ENCODE measurements at places on chromosomes 5 and 9. TPM values are rescaled to one million over a fixed set of nuclear protein-coding genes. Genes with fewer than 3 reads are reported as not detected.

- DNase-seq, result no peak
- H3K4me3 ChIP-seq, result no peak overlapping the region
- no peaks in the 10 kb centered on the region for H3K36me3 ChIP-seq
- no peaks in the 10 kb centered on the region for H3K27me3 ChIP-seq
- H3K27ac ChIP-seq, result no peak overlapping the region
These were observed 357.2 kb downstream of the ARRDC3 start for GRCh38 chr5:91025956-91026355.

DNA sequence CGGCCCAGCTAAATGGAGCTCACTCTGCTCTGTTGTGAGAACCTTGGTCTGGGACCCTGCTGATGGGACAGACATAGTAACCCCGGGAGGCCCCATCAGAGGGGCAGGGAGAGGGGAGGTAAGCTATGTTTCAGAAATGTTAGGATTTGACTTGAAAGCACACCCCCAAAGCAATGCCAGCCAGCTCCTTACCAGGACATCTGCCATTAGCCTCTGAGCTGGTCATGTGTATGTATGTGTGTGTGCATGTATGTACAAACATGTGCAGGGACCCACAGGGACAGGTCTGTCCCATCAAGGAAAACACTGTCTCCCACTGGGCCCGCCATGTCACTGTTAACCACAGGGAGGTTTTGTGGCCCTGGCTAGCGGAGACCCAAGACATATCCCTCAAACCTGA is 14.5 kb downstream of the SLC22A4 start:
- no peak overlapping the region for H3K4me3 ChIP-seq
- H3K4me1 ChIP-seq, result no peaks in the 10 kb centered on the region
- no peaks in the 10 kb centered on the region for H3K27me3 ChIP-seq
- H3K27ac ChIP-seq, result no peak overlapping the region

GRCh38 chr5:5220901-5221631 is 80.9 kb downstream of the ADAMTS16 start:
- no peak overlapping the region for H3K4me3 ChIP-seq
- DNase-seq, result no peak
- no peak overlapping the region for H3K27ac ChIP-seq
- H3K4me1 ChIP-seq, result no peaks in the 10 kb centered on the region

DNA sequence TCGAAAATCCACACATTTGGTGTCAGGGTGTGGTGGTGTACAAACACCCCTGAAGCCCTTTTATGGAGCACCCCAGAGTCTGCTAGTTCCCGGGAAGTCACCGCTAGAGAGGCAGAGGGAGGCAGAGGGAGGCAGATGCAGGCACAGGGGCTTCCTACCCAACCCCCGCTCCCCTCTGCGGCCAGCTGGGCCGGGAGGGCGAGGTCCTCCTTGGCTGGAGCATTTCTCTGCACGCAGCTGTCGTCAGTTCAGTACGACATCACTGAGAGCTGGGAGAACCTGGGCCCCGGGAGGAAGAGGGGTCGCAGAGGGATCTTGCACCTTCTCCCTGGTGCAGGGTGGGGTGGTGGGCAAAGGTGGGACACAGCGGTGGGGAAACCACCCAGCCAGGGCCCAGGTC is 15.8 kb upstream of the UBAC1 start:
- H3K27ac ChIP-seq, result no peak overlapping the region
- no peak overlapping the region for H3K4me3 ChIP-seq
- H3K36me3 ChIP-seq, result no peaks in the 10 kb centered on the region
- no peak for DNase-seq
- peaks cover 13% of the 10 kb centered on the region for H3K4me1 ChIP-seq
- peaks cover 25% of the 10 kb centered on the region for H3K27me3 ChIP-seq

DNA sequence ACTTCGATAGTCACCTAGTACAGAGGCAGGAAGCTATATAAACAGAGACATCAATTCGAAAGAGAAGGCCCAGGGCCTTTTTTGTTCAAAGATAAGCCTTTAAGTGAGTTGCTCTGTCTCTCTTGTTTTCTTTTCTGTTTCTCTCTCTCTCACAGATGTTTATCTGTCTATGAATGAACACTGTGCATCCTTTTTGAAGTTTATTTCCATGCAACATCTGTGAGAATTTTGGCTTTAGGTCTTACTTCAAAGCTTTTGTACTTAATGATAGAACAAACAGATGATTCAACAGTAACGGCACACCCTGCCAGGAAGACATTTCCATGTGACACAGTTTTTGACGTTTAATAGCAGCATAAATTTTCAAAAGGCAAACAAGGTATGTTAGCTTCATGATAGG is 1413.1 kb upstream of the CDH6 start:
- no peak for DNase-seq
- H3K4me3 ChIP-seq, result no peak overlapping the region
- H3K4me1 ChIP-seq, result no peaks in the 10 kb centered on the region
- no peaks in the 10 kb centered on the region for H3K36me3 ChIP-seq
- no peaks in the 10 kb centered on the region for H3K27me3 ChIP-seq
- no peak overlapping the region for H3K27ac ChIP-seq

- no peak overlapping the region for H3K27ac ChIP-seq
- H3K4me3 ChIP-seq, result no peak overlapping the region
- peaks cover 24% of the 10 kb centered on the region for H3K4me1 ChIP-seq
- H3K27me3 ChIP-seq, result no peaks in the 10 kb centered on the region
These were observed 80.2 kb upstream of the MIER3 start for GRCh38 chr5:57032151-57032551.

- H3K27ac ChIP-seq, result no peak overlapping the region
- H3K4me1 ChIP-seq, result peaks cover 30% of the 10 kb centered on the region
- no peak for DNase-seq
- H3K27me3 ChIP-seq, result no peaks in the 10 kb centered on the region
- H3K4me3 ChIP-seq, result no peak overlapping the region
These were observed 102.7 kb downstream of the EHMT1 start for GRCh38 chr9:137721479-137721878.

- no peak for DNase-seq
- no peaks in the 10 kb centered on the region for H3K4me1 ChIP-seq
- no peak overlapping the region for H3K4me3 ChIP-seq
- H3K27me3 ChIP-seq, result peaks cover 7% of the 10 kb centered on the region
These were observed 3.3 kb downstream of the ASTN2 start for GRCh38 chr9:117411547-117411946.

DNA sequence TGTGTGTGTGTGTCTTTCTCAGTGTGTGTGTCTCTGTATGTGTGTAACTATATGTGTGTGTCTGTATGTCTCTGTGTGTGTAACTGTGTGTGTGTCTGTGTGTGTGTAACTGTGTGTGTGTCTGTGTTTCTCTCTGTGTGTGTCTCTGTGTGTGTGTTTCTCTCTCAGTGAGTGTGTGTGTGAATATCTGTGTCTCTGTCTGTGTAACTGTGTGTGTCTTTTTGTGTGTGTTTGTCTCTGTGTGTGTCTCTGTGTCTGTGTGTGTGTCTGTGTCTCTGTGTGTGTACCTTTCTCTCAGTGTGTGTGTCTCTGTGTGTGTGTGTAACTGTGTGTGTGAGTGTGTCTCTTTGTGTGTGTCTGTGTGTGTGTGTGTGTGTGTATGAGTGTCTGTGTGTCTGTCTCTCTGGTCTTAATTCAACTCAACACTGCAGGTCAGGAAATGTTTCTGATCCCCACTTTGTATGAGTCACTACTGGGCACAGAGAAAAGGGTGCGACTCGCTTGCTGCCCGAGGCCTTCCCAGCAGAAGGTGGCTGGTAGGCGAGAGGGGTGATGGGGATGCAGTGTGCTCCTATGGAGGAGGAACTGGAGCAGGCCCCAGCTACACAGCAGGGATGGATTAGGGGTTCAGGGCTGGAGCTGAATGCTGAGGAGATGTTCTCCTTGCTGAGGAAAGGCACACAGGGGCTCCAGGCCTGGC is 52.1 kb downstream of the NSG2 start:
- no peak overlapping the region for H3K4me3 ChIP-seq
- no peaks in the 10 kb centered on the region for H3K36me3 ChIP-seq
- H3K27ac ChIP-seq, result no peak overlapping the region
- no peak for DNase-seq
- H3K4me1 ChIP-seq, result no peaks in the 10 kb centered on the region

DNA sequence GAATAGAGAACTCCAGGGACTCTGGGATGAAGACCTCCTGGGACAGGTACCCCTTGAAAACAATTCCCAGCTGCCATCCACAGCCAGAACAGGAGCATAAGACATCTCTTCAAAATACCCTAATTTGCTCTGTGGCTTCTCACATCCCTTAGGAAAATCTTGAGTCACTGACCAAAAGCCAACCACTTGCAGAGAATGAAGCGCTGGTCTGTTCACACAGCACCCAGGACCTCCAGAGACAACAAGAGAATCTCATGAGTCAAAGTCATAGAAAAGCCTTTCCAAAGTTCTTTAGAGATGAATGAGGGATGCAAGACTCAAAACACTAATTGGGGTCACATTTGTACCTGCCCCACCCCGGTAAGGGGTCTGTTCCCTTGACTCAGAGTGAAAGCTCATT is 210.6 kb downstream of the SEMA5A start:
- H3K4me3 ChIP-seq, result no peak overlapping the region
- H3K27ac ChIP-seq, result no peak overlapping the region
- no peak for DNase-seq
- H3K36me3 ChIP-seq, result no peaks in the 10 kb centered on the region

GRCh38 chr5:170757182-170757601 is 26.3 kb upstream of the GABRP start:
- H3K4me1 ChIP-seq, result no peaks in the 10 kb centered on the region
- H3K4me3 ChIP-seq, result no peak overlapping the region
- no peak overlapping the region for H3K27ac ChIP-seq

- no peak for DNase-seq
- H3K36me3 ChIP-seq, result no peaks in the 10 kb centered on the region
- H3K4me1 ChIP-seq, result no peaks in the 10 kb centered on the region
- H3K4me3 ChIP-seq, result no peak overlapping the region
- H3K27ac ChIP-seq, result no peak overlapping the region
These were observed 94.9 kb downstream of the PCDH1 start for GRCh38 chr5:141783005-141783946.

- no peak overlapping the region for H3K4me3 ChIP-seq
- H3K4me1 ChIP-seq, result no peaks in the 10 kb centered on the region
- no peak for DNase-seq
- no peaks in the 10 kb centered on the region for H3K27me3 ChIP-seq
- H3K36me3 ChIP-seq, result no peaks in the 10 kb centered on the region
- H3K27ac ChIP-seq, result no peak overlapping the region
These were observed 152.4 kb upstream of the RAPGEF1 start for GRCh38 chr9:131892162-131892707.

GRCh38 chr5:43437062-43437660 is 25.0 kb upstream of the CCL28 start:
- no peaks in the 10 kb centered on the region for H3K36me3 ChIP-seq
- no peaks in the 10 kb centered on the region for H3K4me1 ChIP-seq
- no peak overlapping the region for H3K27ac ChIP-seq
- no peaks in the 10 kb centered on the region for H3K27me3 ChIP-seq
- no peak overlapping the region for H3K4me3 ChIP-seq
- no peak for DNase-seq

GRCh38 chr5:43648499-43649124 is 45.6 kb downstream of the NNT start:
- no peak overlapping the region for H3K4me3 ChIP-seq
- no peaks in the 10 kb centered on the region for H3K4me1 ChIP-seq
- no peak overlapping the region for H3K27ac ChIP-seq
- peaks cover 61% of the 10 kb centered on the region for H3K36me3 ChIP-seq
- H3K27me3 ChIP-seq, result no peaks in the 10 kb centered on the region

DNA sequence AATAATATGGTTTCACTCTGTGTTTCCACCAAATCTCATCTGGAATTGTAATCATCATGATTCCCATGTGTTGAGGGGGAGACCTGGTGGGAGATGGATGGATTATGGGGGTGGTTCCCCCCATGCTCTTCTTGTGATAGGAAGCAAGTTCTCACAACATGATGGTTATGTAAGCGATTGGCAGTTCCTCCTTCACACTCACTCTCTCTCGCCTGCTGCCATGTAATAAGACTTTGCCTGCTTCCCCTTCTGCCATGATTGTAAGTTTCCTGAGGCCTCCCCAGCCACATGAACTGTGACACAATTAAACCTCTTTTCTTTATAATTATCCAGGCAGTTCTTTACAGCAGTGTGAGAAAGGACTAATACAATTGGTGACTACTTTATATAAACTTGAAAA is 48.4 kb downstream of the PTBP3 start:
- DNase-seq, result no peak
- no peak overlapping the region for H3K4me3 ChIP-seq
- no peaks in the 10 kb centered on the region for H3K27me3 ChIP-seq
- no peaks in the 10 kb centered on the region for H3K36me3 ChIP-seq
- H3K27ac ChIP-seq, result no peak overlapping the region

- no peak for DNase-seq
- H3K27me3 ChIP-seq, result no peaks in the 10 kb centered on the region
- H3K27ac ChIP-seq, result no peak overlapping the region
- H3K36me3 ChIP-seq, result no peaks in the 10 kb centered on the region
- no peak overlapping the region for H3K4me3 ChIP-seq
- no peaks in the 10 kb centered on the region for H3K4me1 ChIP-seq
These were observed 348.8 kb upstream of the TNC start for GRCh38 chr9:115466756-115467155.

GRCh38 chr5:180304431-180305375 is 12.8 kb upstream of the MAPK9 start:
- no peaks in the 10 kb centered on the region for H3K36me3 ChIP-seq
- H3K4me3 ChIP-seq, result no peak overlapping the region
- no peaks in the 10 kb centered on the region for H3K27me3 ChIP-seq
- no peak overlapping the region for H3K27ac ChIP-seq
- no peaks in the 10 kb centered on the region for H3K4me1 ChIP-seq

GRCh38 chr5:38532165-38532669 is 24.2 kb downstream of the LIFR start:
- no peak for DNase-seq
- H3K4me3 ChIP-seq, result no peak overlapping the region
- no peaks in the 10 kb centered on the region for H3K27me3 ChIP-seq
- peaks cover 8% of the 10 kb centered on the region for H3K4me1 ChIP-seq
- no peak overlapping the region for H3K27ac ChIP-seq

- H3K4me3 ChIP-seq, result no peak overlapping the region
- H3K4me1 ChIP-seq, result no peaks in the 10 kb centered on the region
- H3K27me3 ChIP-seq, result no peaks in the 10 kb centered on the region
- H3K27ac ChIP-seq, result no peak overlapping the region
These were observed 150.9 kb downstream of the MARCHF11 start for GRCh38 chr5:16028708-16029107.

GRCh38 chr9:93635186-93636107 is 59.1 kb downstream of the PHF2 start:
- no peaks in the 10 kb centered on the region for H3K4me1 ChIP-seq
- no peaks in the 10 kb centered on the region for H3K27me3 ChIP-seq
- no peak for DNase-seq
- no peak overlapping the region for H3K27ac ChIP-seq
- H3K36me3 ChIP-seq, result peaks cover 12% of the 10 kb centered on the region
- H3K4me3 ChIP-seq, result no peak overlapping the region

- no peak overlapping the region for H3K4me3 ChIP-seq
- no peak for DNase-seq
- no peaks in the 10 kb centered on the region for H3K4me1 ChIP-seq
- no peak overlapping the region for H3K27ac ChIP-seq
- H3K27me3 ChIP-seq, result no peaks in the 10 kb centered on the region
These were observed 28.2 kb upstream of the CPLX2 start for GRCh38 chr5:175842951-175843793.

- no peaks in the 10 kb centered on the region for H3K4me1 ChIP-seq
- H3K27me3 ChIP-seq, result no peaks in the 10 kb centered on the region
- H3K27ac ChIP-seq, result no peak overlapping the region
- no peak overlapping the region for H3K4me3 ChIP-seq
- no peak for DNase-seq
These were observed 60.1 kb upstream of the UBAC1 start for GRCh38 chr9:136021171-136021871.

Gene IL9
- not detected for total RNA-seq

Gene SLC6A18
- total RNA-seq, result not detected

Gene MEGF9
- 11.6 TPM for total RNA-seq

Gene GBA2
- total RNA-seq, result 137 TPM

Gene NIM1K
- total RNA-seq, result 0.39 TPM

Gene LCN2
- not detected for total RNA-seq

Gene NRG2
- total RNA-seq, result 0.22 TPM

Gene HTR1A
- total RNA-seq, result not detected

Gene EGR1
- total RNA-seq, result 12.9 TPM
